ENCODE measurements at places on chromosomes 12 and 14.

GRCh38 chr14:28577187-28577586 lies 189.4 kb upstream of the FOXG1 start:
- DNase-seq = no peak

- no peak for DNase-seq
Observed at GRCh38 chr14:22812744-22813143, 2.5 kb downstream of the SLC7A7 start.

DNA sequence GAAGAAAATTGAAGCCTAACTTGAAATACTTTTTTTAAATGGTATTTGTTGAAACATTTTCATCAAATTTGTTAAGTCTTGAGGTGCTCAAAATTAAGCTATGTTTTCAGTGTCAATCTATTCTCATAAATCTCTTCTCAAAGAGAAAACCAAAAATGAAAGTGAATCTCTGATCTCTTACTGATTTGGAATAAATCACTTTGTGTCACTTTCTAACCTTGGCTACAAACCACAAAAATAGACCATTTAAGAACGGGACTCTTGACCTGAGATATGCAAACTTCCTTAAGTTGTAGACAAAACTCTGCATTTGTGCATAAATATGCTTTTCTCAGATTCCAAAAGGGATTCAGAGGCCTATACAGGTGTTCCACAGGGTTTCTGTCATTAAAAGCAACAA lies 192.9 kb downstream of the SEC23A start:
- DNase-seq = no peak

DNA sequence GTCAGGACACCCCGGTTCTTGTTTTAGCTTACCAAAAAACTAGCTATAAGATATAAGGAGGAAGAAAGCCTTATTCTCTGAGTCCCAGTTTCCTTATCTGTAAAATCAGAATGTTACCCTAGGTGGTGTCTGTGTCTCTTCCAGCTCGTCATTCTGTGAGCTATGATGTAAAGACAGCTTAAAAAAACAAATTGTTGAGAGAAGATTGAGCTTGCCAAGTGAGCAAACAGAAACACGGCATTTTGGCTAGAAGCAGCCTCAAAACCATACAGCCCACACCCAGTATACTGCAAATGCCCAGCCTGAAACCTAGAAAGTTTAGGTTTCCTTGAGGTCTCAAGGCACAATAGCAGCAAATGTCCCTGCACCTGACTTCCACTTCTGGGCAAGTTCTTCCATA lies 151.4 kb downstream of the SSPN start:
- no peak for DNase-seq

DNA sequence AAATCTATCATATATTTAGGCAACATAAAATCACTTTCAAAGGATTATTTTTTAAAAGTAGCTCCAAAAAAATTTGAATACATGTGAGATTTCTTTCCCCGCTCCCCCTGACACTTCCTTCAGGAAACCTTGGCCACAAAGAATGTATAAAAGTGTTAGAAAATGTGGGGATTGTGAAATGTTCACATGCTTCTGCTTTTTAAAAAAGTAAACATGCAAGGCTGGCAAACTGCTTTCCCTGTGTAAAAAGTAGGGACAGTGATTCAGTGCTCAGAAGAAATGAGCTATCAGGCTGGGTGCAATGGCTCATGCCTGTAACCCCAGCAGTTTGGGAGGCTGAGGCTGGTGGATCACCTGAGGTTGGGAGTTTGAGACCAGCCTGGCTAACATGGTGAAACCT lies 26.6 kb downstream of the MBIP start:
- DNase-seq = no peak

- DNase-seq = no peak
Observed at GRCh38 chr12:100158535-100158934, 15.9 kb upstream of the BLTP3B start.

GRCh38 chr12:57474430-57474829 lies 5.2 kb downstream of the ARHGAP9 start:
- DNase-seq = no peak

DNA sequence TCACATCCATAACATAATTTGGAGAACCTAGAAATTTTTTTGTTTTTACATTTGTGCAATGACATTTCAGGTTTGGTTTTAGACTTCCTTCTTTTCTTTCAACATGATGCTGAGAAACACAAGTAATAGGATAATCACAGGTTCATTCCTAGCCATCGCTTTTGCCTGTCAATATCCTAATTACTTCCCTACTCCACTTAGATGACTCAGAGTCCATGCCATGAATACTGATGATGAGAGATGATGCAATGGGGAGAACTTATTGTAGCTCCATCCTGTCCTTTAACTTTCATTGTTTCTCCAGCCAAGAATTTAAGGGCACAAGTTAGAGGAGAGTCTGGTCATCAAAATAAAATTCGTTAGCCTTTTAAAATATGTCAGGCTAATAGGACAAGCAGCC lies 101.3 kb downstream of the PTPRO start:
- DNase-seq = no peak

DNA sequence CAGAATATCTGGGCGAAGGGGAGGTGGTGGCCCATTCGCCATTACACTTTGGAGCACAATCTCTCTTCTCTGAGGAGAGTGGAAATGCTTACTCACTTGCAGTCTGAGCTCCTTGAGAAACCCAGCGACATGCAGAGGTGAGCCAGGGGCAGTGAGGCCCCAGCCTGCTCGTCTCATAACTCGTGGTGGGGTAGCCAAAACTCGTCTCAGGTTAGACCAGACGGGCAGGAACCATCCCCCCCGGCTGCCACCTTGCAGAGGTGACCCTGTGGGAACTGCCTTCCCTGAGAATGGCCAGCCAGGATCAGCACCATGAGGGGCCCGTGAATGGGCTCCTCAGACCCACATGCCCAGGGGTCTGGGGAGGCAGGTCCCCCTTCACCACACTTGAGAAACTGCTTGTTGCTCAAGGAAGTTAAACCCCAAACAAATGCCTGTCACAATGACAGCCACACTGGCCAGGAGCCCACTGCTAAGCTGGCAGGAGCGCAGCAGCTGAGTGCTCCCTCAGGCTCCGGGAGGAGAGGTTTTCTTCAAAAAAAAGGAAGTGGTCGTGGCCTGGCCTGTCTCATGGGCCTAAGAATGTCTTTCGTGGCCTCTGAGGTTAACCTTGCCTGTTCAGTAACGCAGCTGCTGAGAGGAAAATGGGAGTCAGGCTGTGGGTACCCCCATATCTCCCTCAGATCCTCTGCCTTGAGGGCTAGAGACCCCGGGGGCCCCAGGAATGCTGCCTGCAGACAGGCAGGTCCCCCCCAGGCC lies 9.2 kb upstream of the ALDH2 start:
- DNase-seq = no peak

- DNase-seq = no peak
Observed at GRCh38 chr12:5177731-5178130, 134.1 kb downstream of the KCNA5 start.

- DNase-seq = no peak
Observed at GRCh38 chr14:36522347-36522971, 2.4 kb upstream of the NKX2-1 start.

GRCh38 chr12:89062996-89063395 lies 289.3 kb downstream of the DUSP6 start:
- no peak for DNase-seq

DNA sequence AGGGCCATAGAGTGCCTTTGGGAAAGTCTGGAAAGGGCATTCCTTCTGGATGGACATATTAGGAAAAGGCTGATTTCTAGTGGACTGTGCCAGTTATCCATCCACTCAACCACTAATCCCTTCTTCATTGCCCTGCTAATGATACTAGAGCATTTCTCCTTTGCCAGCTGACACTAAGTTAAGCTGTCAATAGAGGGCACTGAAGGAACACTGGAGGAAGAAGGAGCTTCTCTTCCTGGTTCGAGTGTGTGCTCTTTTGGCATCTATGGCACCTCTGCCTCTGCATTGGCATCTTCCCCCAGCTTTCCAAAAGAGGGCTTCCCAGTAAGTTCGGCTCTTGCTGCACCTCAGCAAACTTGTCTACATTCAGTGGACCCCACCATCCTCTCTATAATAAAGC lies 165.4 kb downstream of the DERA start:
- DNase-seq = no peak

- DNase-seq = no peak
Observed at GRCh38 chr12:46438256-46438655, 65.7 kb upstream of the SLC38A2 start.

DNA sequence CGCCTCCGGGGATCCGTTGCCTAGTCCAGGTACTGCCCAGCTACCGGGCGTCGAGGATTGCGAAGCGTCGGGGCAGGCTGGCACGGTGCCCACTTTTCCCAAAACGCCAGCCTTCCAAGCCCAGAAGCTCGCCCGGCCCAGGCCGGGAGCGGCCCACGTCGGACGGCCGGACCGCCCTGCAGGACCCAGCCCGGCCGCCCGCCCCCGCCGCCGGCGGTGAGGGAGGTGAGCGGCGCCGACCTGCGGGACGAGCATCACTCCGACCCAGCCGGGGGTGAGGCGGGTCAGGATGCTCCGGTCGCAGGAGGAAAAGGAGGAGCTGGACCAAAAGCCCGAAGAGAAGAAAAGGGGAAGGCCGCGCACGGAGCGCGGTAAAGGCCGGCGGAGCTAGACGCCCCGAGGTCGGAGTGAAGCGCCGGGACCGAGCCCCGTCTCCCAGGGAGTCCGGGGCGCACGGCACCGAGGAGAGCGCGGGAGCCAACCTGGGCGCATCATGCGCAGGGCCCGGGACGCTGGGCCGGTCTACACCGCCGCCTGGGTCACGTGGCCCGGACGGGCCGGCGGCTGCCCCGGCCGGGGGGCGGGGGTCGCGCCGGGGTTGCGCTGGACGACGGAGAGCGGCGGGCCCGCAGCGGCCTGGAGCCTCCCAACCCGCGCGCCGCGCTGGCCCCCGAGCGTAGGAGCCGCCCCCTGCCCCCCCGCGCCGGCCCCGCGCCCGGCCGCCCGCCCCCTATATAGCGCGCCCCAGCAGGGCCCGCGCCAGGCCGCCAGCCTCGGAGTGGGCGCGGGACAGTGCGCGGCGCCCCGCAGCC lies at the start of gene AQP5:
AQP5 (plus strand) TSS at position 762 of the 812 bp plus-strand sequence. CDS start 146 bp downstream, outside the sequence.
- DNase-seq = no peak

DNA sequence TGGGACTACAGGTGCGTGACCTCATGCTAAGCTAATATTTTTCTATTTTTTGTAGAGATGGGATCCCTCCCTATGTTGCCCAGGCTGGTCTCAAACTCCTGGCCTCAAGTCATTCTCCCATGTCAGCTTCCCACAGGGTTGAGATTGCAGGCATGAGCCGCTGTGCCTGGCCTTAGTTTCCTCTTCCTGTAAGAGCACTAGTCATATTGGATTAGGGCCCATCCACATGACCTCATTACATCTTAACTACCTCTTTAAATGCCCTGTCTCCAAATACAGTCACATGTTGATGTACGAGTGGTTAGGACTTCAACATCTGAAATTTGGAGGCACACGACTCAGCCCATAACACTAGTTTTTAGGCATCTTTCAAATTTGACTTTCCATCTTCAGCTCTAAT lies 72.2 kb upstream of the RASSF3 start:
- DNase-seq = no peak

GRCh38 chr12:104632724-104633201 lies 176.0 kb downstream of the CHST11 start:
- no peak for DNase-seq

DNA sequence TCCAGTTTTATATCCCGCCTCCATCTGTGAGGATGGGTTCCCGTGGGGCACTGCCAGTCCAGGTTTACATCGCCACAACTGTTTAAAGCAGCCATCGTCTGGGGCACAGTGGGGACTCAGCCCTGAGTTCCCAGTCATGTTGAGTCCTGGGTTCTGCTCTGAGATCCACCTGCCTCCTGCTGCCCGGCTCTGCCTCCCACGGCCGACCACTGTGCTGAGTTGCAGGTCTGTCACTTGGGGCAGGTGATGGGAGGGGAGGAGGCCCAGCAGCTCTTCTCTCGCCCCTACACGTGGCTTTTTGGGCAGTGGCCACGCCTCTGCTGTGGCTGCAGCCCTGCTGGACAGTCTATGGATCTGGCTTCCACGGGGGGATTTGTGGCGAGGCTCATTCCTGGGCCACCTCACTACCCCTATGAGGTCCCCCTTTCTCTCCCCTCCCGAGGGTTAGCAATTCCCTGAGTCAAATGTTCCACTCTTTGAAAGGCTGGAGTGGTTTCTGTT lies 143.0 kb downstream of the ADGRD1 start:
- DNase-seq = no peak

DNA sequence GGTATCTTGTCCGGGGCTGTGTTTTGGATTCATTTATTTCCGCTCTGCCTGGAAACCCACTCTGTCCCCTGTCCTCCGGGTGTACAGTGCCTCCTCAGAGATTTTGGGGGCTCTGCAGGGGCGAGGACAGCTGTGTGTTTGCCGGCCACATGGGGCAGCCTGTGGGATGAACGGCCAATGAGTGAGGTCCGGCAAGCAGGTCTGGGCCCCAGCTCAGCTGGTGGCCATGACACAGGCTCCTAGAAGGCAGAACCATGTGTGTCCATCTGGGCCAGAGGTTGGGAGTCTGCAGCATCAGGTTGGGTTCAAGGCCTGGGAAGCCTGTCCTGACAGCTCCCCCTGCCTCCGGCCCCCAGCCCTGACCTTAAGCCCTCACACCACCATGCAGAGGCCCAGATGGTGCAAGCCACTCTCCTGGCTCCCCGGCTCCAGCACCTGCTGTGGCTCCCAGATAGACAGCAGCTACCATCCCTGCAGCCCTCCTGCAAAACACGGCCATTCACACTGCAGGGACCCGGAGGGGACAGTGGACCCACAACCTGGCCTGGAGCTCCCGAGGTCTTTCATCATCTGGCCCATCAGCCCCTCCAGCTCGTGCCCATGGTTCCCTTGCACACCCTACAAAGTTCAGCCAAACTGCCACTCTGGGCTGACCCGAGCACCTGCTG lies 220.1 kb upstream of the C14orf180 start:
- DNase-seq = no peak

DNA sequence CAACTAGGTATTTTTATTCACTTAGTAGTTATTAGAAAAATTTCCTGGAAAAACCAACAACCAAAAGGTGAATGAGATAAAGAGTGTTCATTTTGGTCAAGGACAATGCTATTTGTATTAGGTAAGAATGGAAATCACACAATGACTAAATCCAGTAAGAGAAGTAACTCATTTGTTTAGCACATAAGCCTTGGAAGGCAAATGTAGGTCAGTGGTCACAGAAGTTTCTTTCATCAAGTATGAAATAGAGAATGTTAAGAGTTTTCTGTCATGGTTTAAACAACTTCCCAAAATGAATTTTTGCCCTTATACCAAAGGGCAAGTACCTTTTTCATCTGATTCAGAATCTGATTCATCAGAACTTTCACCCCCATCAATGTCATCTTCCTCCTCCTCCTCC lies 101.7 kb downstream of the KIF21A start:
- DNase-seq = no peak

- DNase-seq = no peak
Observed at GRCh38 chr14:75518625-75519024, 3.6 kb upstream of the BATF start.

GRCh38 chr12:70110085-70110484 lies 133.1 kb upstream of the CNOT2 start:
- no peak for DNase-seq

GRCh38 chr14:102225386-102225785 lies 79.6 kb downstream of the MOK start:
- no peak for DNase-seq

- no peak for DNase-seq
Observed at GRCh38 chr12:63052696-63053095, 98.3 kb downstream of the AVPR1A start.

DNA sequence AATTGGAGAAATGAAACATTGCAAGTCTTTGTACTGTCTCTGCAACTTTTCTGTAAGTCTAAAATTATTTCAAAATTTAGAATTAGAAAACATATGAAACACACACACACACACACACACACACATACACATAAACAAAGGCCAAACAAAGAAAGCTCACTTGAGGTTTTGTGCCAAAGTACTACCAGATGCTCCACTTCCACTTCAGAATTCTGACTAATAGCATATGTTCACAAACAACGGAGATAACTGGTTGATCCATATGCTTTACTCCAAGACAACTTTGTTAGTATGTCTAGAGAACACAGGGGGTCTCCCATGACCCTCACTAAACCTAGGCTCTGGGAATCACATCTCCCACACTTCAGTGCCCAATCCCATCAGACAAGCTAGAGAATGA lies 133.8 kb upstream of the CLEC14A start:
- DNase-seq = no peak
